D341Med (cell line): ENCODE measurements at places on chromosomes 6 and 20.

- DNase-seq: no peak
Observed at GRCh38 chr6:1611572-1612298, 2.0 kb downstream of the FOXC1 start.

DNA sequence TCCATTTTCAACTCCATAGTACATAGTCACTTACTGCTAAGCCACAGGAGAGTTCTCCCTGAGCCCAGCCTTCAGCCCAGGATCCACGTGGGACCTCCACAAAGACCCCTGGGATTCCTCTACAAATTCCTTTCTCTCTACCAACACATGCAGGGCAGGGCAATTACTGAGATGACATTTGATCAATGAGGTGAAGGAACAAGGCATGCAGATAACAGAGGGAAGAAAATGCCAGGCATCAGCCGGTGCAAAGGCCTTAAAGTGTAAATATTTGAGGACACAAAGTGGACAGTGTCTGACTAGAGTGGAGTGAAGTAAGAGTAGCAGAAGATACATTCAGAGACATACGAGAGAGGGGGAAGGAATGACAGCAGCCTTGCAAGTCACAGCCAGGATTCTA is 70.2 kb downstream of the HS3ST5 start:
- DNase-seq: no peak

GRCh38 chr20:36543184-36544133 is 2.1 kb downstream of the MYL9 start:
- peak; percentile 26 for DNase-seq

GRCh38 chr6:134152767-134153485 is 100.5 kb upstream of the SLC2A12 start:
- DNase-seq: no peak

- DNase-seq: no peak
Observed at GRCh38 chr6:107713563-107713962, 110.5 kb downstream of the SCML4 start.
